ENCODE measurements at places on chromosomes 5 and 9.

GRCh38 chr5:139787568-139788293 is 7.9 kb upstream of the PSD2 start:
- peak; percentile 61 for DNase-seq

- no peak for DNase-seq
These were observed 14.1 kb downstream of the S1PR3 start for GRCh38 chr9:89005323-89005722.

DNA sequence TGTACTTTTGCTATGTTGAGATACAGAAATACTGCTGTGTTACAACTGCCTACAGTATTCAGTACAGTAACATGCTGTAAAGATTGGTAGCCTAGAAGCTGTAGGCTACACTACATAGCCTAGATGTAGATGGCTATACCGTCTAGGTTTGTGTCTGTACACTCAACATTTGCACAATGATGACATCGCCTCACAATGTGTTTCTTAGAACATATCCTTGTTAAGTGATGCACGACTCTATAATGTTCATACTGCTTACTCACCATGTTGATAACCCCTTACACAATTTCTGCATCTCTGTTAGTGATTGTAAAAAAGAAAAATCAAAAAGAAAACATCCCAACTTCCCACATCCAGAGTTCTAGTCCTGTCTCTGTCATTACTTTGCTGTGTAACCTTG is 450.0 kb downstream of the CCDC171 start:
- DNase-seq, result peak; percentile 69

DNA sequence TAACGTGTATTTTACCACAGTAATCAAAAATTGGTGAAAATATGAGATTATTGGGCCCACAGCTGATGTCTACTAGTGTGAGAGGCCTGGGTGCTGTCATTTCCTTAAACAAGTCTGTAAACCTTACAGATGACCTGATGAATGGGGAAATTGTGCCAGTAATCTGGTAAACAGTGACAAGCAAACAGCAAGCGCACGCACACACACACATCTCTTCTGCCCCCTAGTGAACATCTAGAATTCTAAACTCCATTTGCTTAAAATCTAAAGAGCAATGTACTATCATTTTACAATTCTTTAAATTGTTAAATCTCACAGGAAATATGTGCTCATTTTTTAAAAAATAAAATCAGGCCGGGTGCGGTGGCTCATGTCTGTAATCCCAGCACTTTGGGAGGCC is 7.5 kb upstream of the RAPGEF1 start:
- peak; percentile 75 for DNase-seq

- DNase-seq, result no peak
These were observed 1.1 kb upstream of the FAM78A start for GRCh38 chr9:131277287-131277909.

DNA sequence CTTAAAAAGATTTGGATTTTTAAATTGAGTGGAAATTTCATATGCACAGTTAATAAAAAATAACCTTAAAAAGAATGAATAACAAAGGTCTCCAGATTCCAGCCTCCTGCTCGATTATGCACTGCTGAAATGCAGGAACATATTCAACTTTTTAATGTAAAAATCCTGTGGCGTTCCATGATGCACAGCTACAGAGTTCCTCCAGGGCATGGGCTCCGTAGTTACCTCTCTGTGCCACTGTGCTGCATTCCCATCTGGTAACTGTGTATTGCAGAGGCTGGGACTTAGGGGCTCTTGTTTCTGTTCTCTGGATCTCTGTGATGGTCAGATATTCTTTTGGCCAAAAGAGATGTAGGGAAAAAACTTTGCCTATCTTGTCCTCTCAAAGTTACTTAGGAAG is 31.5 kb upstream of the EQTN start:
- DNase-seq, result no peak

DNA sequence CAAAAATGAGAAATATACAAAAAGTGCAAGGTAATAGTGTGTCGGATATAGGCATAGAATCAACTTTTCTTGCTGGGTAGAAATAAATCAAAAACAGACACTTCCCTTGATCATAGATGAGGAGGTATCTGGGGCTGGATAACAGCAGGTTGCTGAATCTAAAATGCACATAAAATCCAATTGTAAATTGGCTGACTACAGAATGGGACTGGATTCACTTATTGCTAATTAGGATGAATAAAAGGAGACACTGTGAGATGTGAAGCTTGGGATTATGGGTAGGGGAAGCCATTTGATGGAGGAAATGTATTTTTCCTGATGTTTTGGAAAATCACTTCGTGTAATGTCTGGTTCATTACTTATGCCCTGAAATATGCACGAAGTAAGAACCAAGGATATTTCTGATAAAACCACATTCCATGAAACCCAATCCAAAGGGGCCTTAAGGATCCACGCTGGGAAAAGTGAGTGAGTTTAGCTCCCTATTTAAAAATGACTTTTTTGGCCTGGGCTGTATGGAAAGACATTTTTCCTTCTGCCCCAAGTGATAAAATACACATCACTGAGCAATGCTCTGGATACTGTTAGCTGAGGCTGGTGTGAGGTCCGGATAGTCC is 136.1 kb downstream of the MARCHF11 start:
- DNase-seq, result no peak

- no peak for DNase-seq
These were observed 103.7 kb upstream of the RFX3 start for GRCh38 chr9:3629495-3629894.

- DNase-seq, result peak; percentile 94
These were observed 7.3 kb downstream of the CDC14B start for GRCh38 chr9:96612105-96612965.

GRCh38 chr5:172410160-172410559 is 44.2 kb downstream of the SH3PXD2B start:
- peak; percentile 73 for DNase-seq

- DNase-seq, result peak; percentile 56
These were observed 118.6 kb downstream of the RGS3 start for GRCh38 chr9:113581865-113582697.

DNA sequence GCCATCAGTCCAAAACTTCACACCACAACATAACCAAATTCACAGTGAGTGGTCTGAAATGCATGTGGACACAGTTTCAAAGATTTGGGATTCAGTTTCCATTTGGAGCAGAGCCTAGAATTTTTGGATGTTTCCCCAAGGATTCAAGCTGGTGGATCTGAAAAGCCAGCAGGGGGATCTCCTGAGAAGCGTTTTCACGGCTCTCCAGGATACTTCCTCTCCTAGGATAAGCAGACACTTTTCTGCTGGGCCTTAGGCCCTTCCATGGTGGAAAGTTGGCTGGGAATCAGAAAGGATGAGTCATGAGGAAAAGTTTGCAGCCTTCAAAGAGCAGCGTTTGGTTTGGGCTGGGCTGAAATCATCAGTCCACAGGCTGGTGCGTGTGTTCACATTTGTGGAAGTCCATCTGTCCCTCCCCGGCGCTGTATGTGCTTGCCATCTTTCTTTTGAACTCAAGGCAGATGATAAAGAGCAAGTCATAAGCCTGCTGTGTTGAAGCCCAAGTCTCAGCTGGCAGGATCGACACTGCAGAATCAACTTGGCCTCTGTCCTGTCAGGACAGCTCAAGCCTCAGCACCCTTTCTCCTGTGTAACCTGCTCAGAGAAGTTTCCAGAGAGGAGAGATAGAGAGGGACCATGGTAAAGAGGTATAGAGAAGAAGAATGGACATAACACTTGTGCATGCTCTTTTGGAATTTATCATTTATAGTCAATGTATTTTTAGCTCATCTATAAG is 152.6 kb upstream of the MSX2 start:
- peak; percentile 78 for DNase-seq

GRCh38 chr5:94362857-94363256 is 255.5 kb downstream of the KIAA0825 start:
- no peak for DNase-seq

- DNase-seq, result no peak
These were observed 58.0 kb upstream of the CEMIP2 start for GRCh38 chr9:71826279-71826678.

DNA sequence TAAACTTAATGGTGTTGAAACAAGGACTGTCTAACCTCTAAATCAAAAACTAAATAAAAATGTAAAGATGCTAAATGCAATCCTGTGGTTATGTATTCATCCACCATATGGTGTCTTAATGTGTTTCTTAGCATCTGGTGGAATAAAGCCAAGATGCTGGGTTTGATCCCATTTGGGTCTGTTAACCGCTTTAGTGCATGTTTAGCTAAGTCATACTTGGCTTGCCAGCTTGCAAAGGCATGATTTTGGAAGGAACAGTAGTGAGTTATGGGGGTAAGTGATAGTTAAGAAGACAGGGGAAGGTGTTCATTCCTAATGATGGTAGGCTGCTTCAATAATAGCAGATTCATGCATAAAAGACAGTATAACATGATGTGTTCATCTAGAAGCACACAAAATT is 139.0 kb upstream of the SLC27A6 start:
- DNase-seq, result no peak

DNA sequence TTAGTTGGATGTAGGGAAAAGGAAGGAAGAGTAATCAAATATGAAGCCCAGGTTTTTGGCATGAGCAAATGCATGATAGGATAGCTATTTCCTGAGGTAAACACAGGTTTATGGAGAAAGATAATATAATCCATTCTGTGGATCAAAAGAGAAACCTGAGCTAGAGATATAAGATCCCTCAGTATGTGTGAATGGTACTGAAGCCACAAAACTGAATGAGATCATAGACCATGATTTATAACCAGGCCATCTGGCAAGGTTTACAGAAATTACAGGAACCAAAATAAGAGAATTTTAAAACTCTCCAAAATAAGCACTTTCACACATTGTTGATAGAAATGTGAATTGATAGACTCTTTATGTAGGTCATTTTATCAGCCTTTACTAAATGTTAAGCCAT is 28.7 kb upstream of the ECM2 start:
- DNase-seq, result peak; percentile 80

GRCh38 chr5:67520161-67520908 is 323.7 kb upstream of the CD180 start:
- no peak for DNase-seq

- no peak for DNase-seq
These were observed 34.7 kb upstream of the SHISAL2B start for GRCh38 chr5:64655596-64655995.

GRCh38 chr9:83130541-83130940 is 67.6 kb upstream of the RASEF start:
- DNase-seq, result peak; percentile 35

DNA sequence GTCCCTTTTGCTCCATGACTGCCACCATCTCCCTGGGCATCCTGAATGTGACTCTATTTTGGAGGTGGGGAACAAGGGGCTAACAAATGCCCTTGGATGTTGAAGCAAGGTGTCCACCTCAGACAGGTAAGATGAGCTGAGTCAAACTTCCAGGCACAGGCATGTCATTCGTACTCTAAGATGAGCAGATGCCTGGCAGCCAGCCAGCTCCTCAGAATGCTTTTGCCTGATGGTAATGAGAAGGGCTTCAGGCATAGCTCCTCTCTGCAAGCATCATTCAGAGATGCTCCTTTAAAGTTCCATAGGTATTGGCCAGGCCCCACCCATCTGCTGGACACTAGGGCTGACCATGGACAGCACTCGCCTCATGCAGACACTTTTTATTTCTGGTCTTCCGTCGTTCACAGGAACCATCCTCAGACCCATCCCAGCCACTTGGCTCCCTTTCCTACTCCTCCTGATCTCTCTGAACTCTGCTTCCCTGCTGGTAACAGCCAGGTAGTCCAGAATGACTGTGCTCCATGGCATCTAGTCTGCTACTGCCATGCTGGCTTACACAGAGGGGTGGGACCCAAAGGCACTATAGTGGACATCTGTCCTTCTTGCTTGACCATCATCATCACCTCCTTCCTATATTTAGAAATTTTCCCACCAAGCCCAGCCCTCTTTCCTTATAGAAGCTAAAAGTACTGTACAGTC is 118.8 kb downstream of the GLIS3 start:
- no peak for DNase-seq

DNA sequence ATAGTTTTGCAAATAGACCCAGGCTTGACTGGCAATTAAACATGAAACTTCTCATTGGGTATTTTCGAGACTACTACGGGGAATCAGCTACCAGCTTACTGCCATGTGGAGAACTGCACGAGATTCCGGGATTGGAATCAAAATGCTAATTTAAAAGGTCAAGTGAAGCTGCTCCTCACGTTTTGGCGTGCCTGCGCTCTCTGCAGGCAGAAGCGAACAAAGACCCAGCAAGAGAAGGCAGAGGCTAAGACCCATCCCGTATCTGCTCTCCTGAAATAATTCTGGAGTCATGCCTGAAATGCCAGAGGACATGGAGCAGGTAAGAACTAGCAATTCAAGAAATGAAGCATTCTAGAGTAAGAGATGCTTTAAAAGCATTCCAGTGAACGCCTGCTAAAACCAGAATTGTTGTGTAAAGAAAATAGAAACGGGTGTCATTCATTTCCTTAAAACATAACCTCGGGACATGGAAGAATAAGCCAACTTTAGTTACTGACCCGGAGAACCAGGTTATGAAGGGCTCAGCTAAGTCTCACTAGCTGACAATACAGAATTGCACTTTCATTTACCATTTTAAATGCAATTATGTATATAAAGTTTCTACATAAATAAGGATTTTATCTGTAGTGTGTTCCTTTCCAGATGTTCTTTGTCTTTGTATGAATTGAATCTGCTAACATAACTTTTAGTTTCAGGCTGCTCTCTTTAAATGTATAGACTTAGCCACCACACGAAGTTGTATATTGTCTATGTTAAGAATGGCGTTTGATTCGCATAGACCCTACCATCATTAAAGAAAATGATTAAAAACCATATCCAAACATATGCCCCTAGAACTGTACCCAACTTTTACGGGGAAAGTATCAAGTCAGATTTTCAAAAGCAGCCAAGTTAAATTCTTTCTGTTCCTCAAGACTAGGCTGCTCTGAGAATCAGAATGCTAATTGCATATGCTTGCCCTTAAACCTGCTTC is 2.0 kb upstream of the MAT2B start:
- DNase-seq, result peak; percentile 78

Measured in iris pigment epithelial cell (primary cell).